Activated T-cell treated with anti-CD3 and anti-CD28 coated beads, Interleukin-2, amount 50 U/mL, for 72 hours (primary cell): ENCODE measurements at places on chromosomes 4 and X. TPM values are rescaled to one million over a fixed set of nuclear protein-coding genes. Genes with fewer than 3 reads are reported as not detected.

- DNase-seq, result no peak
- H3K4me3 ChIP-seq, result no peak overlapping the region
- H3K4me1 ChIP-seq, result no peaks in the 10 kb centered on the region
These were observed 41.4 kb downstream of the DCAF12L2 start for GRCh38 chrX:126124721-126125120.

DNA sequence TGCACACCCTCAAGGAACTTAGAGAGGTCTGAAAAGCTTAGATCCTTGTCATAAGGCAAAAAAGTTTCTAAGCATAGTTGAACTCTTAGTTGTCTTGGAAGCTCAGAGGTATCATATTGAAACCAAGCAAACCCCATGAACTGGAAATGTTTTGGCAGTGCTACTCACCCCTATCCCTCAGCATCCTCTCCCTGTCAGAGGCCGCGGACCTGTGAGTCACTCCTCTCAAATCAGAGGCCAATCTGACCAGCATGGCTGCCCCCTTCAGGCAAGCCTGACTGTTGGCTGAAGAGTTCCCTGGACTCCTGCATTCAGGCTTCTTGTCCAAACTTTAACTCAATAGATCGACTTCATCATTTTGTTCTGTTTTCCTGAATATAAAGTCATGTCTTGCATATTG lies 69.4 kb downstream of the KCNIP4 start:
- no peaks in the 10 kb centered on the region for H3K4me1 ChIP-seq
- no peak overlapping the region for H3K27ac ChIP-seq
- H3K36me3 ChIP-seq, result no peaks in the 10 kb centered on the region

The GYPA gene
- not detected for total RNA-seq

The SPANXB1 gene
- total RNA-seq, result not detected
